Activated gamma-delta T cell (primary cell): ENCODE measurements at places on chromosomes 4 and X.

- DNase-seq, result no peak
These were observed 96.1 kb downstream of the FRYL start for GRCh38 chr4:48683784-48684666.

DNA sequence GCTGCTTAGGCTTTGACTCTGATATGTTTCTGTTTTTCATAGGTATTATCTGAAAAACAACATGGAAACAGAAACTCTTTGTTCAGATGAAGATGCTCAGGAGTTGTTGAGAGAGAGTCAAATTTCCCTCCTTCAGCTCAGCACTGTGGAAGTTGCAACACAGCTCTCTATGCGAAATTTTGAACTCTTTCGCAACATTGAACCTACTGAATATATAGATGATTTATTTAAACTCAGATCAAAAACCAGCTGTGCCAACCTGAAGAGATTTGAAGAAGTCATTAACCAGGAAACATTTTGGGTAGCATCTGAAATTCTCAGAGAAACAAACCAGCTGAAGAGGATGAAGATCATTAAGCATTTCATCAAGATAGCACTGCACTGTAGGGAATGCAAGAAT, 238.6 kb downstream of the RAPGEF2 start:
- no peak for DNase-seq

- DNase-seq, result no peak
These were observed 54.0 kb upstream of the AMELX start for GRCh38 chrX:11239230-11239629.

DNA sequence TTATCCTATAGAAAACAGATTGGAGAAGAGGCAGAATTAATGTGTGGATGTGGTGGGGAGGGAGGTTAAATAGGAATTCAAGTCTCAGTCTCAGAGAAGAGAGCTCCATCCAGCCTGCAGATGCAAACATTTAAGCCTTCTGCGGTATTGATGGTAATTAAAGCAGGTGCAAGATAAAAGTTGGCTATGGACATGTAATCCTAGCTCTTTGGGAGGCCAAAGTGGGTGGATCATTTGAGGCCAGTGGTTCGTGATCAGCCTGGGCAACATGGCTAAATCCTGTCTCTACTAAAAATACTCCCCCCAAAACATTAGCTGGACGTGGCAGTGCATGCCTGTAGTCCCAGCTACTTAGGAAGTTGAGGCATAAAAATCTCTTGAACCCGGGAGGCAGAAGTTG, 332.7 kb downstream of the PABPC4L start:
- no peak for DNase-seq

- DNase-seq, result no peak
These were observed 25.0 kb upstream of the HELT start for GRCh38 chr4:184993247-184993646.

- no peak for DNase-seq
These were observed at the start of gene GRID2 for GRCh38 chr4:92303621-92304027. Gene GRID2 (plus strand): TSS chr4:92303966.
